ENCODE measurements at places on chromosomes 16 and 17.

DNA sequence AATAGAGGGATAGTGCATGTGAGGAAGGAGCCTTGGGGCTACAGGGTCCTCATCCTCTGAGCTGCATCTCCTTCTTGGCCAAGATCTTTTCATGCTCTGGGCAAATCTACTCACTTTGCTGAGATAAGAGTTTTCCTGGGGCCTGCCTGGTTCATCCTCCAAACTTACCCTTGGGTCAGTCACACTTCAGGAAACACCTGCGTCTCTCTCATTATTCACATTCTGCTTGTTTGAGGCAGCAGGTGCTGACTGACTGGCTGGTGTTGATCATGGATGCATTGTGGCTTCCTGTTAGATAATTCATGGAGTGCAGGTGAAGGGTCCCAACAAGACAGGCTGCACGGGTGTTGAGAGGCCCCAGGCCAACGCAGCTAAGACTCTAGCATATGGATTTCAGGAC lies 162.6 kb downstream of the SALL1 start:
- no peak for DNase-seq

GRCh38 chr17:73706858-73707257 lies 62.6 kb upstream of the SDK2 start:
- DNase-seq = no peak

DNA sequence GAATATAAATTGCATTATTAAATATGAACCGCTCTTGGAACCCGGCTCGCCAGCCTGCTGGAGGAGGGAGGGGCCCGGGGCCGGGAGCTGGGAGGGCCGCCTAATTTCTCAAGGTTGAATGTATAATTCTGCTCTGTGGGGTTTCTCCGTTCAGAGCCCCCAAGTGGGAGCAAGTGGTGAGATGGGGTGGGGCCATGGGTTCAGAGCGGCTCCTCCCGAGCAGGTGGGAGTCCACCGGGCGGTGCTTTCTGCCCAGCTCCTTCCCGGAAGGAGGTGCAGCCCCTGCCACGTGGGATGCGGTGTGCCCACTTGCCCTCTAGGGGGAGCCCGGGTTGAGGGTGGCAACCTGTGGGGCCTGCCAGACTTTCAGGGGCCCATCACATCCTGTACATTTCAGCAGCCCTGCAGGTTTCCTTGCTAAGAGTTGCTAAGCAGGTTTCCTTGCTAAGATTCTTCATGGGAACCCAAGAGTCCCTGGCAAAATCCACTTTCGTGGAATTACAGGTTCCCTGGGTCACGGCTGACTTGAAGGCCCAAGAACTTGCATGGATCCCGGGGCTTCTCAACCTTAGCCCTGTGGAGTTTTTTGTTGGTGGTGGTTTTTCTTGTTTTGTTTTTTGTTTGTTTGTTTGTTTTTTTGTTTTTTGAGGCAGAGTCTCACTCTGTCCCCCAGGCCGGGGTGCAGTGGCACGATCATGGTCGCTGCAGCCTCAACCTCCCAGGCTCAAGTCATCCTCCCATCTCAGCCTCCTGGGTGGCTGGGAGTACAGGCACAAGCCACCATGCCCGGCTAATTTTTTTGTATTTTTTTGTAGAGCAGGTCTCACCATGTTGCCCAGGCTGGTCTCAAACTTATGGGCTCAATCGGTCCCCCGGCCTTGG lies 196.7 kb upstream of the GSE1 start:
- DNase-seq = peak; percentile 84

GRCh38 chr17:66135896-66136295 lies 56.0 kb downstream of the CEP112 start:
- DNase-seq = no peak

- DNase-seq = no peak
These were observed 299.3 kb downstream of the SOX9 start for GRCh38 chr17:72419866-72420774.

- DNase-seq = no peak
These were observed 35.4 kb downstream of the KCNJ16 start for GRCh38 chr17:70110443-70110880.

DNA sequence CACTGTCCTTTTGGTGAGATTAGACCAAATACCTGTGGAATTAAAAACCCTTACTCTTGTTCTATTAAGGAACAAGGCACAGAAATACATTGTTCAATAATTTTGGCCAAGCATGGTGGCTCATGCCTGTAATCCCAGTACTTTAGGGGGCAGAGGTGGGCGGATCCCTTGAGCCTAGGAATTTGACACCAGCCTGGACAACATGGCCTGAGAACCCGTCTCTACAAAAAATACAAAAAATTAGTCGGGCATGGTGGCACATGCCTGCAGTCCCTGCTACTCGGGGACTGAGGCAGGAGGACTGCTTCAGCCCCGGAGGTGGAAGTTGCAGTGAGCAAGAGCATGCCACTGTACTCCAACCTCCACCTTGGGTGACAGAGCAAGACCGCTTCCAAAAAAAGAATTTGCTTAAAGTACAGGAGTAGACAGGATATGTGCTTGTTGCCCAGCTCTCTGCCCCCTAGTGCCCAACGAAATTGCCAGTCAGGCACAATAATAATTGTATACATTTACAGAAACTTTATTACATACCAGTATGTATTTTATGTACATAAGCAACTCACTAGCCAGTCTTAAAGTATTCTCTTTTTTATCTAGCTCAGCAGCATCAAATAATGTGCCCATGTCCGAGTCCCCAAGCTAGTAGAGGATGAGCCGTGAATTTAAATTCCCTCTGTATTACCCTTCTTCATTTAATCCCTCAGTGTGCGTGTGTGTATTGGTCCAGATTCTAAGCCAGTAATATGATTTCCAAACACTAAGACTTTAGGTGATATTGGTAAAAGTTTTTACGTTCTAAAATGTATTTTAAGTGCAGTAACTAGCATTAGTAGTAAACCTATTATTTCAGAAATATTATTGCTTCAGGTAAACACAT lies 1.4 kb downstream of the THUMPD1 start:
- DNase-seq = peak; percentile 11

DNA sequence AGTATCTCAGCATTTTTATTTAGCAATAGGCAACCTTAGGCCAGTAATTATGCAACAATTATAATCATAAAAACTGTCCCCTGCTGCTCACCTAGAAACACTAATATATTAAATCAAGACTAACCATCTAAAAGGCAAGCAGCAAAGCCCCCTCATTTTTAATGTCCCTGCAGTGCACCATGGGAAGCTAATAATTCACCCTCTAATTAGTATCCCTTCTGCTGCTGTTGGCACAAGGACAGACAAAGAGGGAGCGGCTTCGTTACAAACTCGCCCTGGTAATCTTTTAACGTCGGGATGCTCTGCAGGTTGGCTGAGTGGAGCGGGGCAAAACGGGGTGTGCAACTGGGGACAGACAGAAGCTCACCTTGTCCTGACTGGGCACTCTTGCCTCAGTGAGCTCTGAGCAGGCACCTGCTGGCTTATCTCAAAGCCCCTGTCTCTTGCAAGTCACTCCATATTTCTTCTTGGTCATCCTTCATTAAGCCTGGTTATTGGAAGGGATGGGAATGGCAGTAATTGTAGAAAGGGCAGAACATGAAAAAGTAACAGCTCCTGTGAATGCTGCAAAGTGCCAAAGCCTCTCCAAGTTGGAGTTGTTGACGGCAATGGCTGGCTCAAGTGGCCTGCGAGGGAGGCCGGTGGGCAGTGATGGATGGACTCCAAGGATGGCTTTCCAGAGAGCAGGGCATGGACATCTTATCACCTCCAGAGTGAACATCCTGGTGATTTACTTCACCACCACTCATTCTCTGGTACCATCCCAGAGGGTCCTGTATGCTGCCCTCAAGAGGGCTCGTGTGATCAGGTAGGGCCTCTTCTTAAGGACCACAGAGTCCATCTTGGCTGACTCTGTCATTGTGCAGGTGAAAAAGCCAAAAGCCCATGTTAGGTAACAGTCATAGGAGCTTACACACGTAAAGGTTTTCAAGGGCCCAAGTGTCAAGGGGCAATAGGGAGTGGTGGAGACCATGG lies 219.6 kb upstream of the N4BP1 start:
- no peak for DNase-seq

DNA sequence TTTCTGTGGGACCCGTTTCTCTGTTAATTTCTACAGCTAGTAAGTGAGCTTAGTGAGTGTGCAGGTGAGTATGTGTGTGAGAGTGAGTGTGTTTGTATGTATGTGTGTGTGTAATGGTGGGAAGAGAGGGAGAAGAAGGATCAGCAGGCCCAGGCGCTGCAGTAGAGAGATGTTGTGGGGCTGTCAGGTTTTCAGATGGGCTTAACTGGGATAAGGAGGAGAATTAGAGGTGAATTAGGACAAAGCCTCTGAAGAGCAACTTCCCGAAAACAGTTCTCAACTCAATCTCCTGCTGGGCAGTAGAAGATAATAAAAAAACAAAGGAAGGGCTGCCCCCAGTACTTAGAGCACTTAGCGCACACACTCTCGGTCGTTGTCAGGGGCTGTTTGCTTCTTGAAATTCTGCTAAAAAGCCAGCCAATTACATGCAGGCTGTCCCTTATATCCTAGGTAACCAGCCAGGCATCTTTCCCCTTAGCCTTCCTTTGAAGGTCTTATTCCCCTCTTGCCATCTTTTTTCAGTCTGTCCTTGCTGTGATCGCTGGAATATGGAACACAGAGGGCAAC lies 63.4 kb downstream of the CLEC16A start:
- DNase-seq = no peak

GRCh38 chr17:28957277-28957991 lies 6.1 kb upstream of the PHF12 start:
- no peak for DNase-seq

DNA sequence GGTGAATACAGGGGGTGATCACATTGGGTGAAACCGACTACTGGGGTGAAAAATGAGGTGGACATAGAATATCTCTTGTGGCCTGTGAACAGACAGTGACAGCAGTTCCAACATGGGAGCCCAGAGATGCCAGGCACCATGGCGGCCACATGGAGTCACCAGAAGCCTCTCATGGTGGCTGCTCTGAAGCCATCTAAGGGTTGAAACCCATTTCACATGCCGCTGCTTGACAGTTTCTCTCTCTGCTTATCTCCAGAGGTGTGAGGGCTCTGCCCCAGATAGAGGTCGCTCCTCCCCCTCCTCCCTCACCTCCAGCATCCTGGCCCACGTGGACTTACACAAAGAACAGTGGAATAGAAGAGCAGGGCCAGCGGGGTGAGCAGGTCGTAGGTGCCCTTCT lies 37.9 kb upstream of the PIK3R6 start:
- DNase-seq = no peak

GRCh38 chr16:12539185-12539929 lies 264.3 kb downstream of the CPPED1 start:
- DNase-seq = peak; percentile 95

DNA sequence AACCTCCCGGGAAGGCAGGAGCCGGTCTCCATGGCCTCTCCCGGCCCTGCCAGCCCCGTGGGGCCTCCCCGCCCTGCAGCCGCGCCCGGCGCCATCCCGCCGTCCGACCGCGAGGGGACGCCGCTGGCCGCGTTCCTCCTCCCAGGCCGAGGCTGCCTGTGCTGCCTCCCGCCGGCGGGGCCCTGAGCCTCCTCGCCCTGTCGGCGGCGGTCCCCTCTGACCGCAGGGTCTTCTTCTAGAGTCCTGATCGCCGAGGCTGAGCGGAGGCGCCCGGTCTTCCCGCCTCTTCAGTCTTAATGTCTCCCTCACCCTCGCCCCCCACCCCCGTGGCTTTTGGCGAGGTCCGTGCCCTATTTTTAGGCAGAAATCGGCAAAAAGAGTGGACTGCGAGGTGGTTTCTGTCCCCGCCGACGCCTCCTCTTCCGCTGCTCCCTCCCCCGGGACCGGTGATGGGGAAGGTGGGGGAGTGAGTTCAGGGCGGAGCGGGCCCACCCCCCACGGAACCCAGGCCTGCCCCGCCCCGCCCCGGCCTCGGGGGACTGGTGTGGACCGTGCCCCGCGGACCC lies 794 bp upstream of the CPNE7 start:
- DNase-seq = peak; percentile 62

- no peak for DNase-seq
These were observed 44.4 kb downstream of the CLEC19A start for GRCh38 chr16:19329932-19330331.

Measured in activated CD4-positive, alpha-beta T cell treated with anti-CD3 and anti-CD28 coated beads, Interleukin-2, Interleukin-4, amounts not matched to agents 100 ng/mL and 50 ng/mL, durations not matched to agents 16 hours and 8 hours (primary cell).